ENCODE measurements at places on chromosomes 3 and 15.

DNA sequence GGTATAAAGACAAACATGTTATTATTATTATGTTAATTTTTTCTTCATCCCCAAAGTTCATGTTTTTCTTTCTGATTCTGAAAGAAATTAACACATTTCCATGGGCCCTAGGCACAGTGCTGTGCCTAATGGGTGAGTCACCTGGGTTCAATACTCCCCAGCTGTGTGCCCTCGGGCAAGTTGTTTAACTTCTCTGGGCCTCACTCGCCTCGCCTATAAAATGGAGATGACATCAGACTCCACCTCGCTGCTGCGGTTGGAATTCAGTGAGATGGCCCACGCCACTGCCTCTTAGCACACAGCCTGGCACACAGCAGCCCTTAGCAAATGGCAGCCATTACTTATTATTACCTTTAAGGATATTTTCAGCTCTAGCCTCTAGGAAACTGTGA, 22.6 kb downstream of the DNASE1L3 start:
- no peak for DNase-seq

GRCh38 chr3:33144433-33144832, 30.6 kb downstream of the CRTAP start:
- no peak for DNase-seq

DNA sequence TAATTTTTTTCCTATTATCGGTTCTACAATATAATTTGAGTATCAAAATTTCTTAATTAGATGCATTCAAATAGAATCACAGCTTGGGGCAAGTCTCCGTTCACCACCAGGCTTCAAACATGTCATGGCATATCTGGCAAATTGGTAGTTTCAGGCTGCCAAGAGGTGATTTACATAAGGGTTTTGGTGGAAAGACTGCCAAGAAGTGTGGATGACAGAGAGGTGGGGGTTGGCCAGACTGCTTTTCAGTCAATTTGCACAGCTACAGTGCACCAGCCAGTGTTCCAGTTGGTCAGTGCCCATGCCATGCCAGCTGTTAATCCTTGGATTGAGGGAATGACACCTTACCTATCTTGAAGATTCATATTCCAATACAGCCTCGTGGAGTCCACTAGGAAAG, 8.4 kb upstream of the GSK3B start:
- no peak for DNase-seq

DNA sequence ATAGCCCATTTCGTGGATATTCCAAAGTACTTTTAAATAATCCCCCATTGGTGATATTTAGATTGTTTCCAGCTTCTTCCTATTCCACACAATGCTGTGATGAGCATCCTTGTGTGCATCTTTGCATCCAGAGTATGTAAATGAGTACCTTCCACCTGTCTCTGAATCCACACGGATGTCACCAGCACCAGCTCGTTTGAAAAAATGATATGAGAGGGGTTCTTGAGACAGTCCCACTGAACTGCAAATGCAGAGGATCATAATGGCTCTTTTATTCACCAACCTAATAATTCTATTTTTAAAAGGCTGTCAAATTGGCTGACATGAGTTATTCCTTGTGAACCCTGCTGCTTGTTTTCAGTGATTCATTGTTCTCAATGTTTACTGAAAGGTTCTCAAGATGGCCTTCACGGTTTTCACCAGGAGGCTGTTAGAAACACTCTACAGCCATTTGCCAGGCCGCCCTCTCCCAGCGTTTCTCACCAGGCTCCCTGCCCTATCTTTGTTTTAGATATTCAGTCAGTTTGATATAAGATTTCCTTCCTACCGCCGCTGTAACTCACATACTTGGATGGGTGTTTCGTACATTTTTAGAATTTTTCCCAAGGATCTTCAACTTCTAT, 96.7 kb upstream of the PTPRG start:
- no peak for DNase-seq

DNA sequence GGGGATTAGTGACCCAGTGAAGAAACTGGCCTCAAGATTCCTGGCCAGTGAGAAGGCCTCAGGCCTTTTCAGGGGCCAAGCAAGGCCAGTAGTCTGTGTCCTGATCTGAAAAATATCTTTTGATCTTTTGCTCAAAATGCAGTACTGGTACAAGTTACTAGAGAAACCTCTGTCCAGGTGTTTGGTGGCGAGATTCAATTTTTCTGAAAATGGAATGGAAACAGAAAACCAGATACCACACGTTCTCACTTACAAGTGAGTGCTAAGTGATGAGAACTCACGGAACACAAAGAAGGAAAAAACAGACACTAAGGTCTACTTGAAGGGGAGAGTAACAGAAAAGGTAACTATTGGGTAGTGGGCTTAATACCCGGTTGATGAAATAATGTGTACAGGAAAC, 463.4 kb downstream of the ZIC1 start:
- DNase-seq: no peak

GRCh38 chr15:41340189-41340695, 7.6 kb downstream of the NUSAP1 start:
- DNase-seq: no peak

DNA sequence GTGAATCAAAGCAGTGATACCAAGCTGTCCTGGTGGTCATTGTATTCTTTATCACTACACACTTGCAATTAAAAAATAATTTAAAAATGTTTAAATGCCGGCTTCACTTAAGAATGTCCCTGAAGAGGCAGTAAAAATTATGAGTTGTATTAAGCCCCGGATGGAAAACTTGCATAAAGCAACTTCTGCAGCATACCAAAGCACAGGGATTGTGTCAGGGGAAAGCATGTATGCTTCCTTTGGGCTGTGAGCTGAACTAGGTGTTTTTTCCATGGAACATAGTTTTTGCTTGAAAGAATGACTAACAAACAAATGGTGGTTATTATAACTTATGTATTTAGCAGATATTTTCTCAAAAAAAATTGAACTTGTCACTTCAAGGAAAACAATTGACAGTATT, 143.1 kb downstream of the ARNT2 start:
- no peak for DNase-seq

GRCh38 chr15:98369081-98369716, 279.1 kb upstream of the IGF1R start:
- DNase-seq: no peak

DNA sequence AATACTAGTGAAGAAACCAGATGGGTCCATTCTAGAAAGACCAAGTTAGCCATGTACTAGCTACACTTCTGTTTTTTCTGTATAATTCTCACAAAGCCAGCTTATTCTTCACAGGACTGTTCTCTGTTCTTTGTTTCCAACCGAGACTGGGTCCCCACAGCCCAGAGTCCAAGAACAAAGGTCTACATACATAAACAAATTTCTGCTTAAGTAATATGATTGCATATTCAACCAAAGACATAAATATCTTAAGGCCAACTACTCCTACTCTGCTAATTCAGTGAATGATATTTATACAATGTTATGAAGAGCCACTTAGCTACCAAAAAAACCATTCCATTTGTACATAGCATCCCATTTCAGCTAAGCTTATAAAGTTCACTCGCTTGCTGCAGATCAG, 299.8 kb upstream of the CCDC54 start:
- DNase-seq: no peak

DNA sequence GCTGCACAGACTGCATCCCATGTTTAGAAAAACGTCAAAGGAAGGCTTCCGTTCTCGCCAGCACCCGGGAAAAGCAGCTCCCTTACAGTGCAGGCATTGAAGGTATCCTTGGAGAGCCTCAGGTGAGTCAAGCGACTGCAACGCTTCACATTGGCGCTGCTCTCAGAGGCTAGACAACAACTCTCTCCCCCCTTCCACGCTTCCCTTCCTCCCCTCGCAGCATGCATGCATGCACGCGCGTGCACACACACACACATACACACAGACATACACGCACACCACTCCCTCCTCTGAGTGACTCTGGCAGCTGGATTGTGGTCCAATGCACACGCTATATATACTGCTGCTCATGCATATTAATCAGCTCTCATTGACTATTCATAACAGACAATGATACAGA, 191.1 kb downstream of the PDZRN3 start:
- no peak for DNase-seq

- no peak for DNase-seq
Observed at GRCh38 chr3:113630956-113631542, 65.4 kb downstream of the USF3 start.

- no peak for DNase-seq
Observed at GRCh38 chr3:71153713-71154112, 429.8 kb downstream of the FOXP1 start.

DNA sequence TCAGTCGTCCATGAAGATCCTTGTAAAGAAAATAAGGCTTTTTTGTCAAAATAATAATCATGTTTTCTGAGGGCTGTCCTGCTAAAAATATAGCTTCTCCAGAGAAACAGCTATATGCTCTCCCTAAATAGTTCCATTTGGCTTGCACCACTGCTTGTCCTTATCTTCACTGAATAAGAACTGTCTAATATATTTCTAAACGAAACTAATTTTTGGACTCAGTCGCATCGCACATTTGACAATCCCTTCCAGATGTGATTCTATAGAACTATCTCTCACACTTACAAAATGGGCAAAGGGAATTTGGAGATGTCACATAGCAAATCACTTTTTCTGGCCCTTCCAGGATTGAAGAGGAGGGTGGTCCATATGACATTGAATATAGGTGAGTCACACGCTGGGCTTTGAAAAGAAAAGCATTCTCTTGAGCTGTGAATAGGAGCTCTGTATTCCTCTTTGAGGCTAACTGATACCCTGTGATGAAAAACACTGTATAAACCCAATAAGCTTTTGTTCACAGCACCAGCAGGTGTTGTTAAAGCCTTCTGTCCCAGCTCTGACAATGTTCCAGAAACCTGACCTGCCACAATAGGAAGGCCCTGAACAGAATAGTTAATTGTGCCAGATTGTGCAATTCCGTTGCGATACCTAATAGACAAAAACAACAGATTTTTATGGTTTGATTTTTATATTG, 1144.2 kb downstream of the ROBO2 start:
- no peak for DNase-seq

DNA sequence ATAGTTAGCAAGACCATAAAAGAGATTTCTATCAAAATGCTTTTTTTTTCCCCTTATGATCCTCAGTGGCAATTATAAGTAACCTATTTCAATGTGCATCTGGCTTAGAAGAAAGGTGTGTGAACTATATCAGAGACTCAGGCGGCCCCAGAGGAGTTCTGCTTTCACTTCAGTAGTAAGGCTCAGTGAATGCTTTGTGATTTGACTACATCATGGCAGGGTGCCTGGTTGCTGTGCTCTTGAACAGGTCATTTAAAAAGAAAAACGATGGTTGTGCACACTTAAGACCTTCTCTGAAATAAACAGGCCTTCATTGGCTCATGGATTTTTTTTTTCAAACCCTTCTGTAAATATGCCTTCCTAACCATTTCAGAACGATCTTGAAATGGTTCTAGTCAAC, 400.4 kb upstream of the RARB start:
- DNase-seq: no peak

DNA sequence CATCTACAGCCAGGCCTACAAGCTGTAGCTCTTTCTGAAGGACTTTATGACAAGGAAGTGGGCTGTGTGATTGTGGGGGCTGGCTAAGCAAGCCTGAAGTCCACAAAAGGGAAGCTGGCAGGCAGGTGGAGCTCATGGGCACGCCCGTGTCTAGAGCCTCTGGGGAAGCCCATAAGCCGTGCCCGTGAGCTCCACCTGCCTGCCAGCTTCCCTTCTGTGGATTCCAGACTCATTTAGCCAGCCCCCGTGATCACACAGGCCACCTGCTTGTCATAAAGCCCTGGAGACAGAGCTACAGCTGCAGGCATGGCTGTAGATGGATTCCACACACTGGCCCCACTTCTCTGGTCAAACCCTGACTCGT, 15.2 kb downstream of the EFCC1 start:
- DNase-seq: no peak

- DNase-seq: no peak
Observed at GRCh38 chr3:31533169-31534064, 692 bp downstream of the STT3B start.

DNA sequence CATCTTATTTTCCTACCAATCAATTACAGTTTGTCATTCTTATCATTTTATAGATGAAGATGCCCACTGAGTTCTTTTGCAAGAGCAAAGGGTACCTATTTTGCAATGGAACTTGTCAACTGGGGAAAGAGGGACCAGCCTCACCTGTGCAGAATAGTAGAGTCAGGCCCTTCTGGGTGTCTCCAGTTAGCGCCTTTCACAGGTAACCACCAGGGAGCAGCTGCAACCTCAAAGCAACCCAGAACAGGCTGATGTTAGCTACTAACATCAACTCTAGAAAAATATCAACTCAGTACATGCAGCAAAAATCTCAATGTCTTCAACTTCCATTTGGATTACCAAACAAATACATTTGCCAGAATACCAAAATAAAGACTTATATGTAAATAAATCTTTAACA, 47.1 kb downstream of the SUMF1 start:
- no peak for DNase-seq

- DNase-seq: no peak
Observed at GRCh38 chr15:39096608-39097205, 484.2 kb upstream of the THBS1 start.

DNA sequence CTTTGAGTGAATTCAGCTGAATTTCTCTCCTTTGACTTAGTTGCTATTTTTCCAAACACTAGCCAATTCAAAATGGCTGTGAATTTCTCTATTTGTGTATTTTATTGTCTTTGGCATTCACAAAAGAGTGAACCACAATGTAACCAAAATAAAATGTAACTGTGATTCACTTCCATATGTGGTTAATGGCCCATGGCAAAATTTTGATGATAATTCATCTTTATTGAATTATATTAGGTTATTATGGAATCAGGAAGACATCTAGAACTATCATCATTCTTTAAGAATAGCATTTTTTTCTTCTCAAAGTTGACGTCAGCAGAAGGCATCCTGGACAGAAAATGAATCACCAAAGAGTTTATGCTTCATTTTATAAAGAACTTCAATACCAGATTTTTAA, 705.3 kb upstream of the NAALADL2 start:
- no peak for DNase-seq

DNA sequence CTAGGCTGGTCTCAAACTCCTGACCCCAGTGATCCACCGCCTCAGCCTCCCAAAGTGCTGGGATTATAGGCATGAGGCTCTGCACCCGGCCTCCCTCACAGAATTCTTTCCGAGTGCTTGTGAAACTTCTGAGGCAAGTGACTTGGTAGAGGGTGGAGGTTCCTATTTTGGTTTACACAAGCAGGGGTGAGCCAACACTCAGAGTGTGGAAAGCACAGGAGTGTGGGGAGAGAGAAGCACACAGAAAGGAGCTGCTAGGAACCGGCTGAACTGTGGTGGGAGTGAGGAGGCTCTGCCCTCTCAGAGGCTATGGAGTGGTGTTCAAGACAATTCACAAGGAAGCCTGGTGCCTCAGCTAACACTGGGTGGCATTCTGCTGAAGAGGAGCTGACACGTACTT, 7.7 kb downstream of the CAPN3 start:
- no peak for DNase-seq

DNA sequence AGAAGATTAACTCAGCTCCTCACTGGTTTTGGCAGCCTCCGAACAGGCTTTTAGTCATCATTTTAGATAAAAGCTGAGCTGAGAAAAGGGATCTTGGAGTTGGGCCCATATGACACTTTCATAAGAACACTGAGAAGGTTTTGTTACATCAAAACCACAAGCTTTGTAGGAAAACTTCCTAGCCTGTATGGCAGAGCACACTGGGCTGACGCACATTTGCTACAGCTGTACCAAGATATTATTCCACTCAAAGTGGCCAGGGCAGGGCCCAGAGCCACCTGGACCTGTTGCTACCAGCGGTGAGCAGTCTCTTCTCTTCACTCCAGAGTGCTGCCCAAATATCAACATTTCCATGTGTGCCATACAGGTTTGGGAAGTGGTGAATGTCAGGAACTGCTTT, 160.5 kb upstream of the CCDC54 start:
- no peak for DNase-seq

Measured in HCT116 (cell line).